ENCODE measurements at places on chromosomes 5 and 9.

GRCh38 chr9:78541868-78542443, 245.0 kb downstream of the PSAT1 start:
- no peak for DNase-seq

GRCh38 chr9:89194421-89195130, 16.0 kb upstream of the SHC3 start:
- DNase-seq: no peak

DNA sequence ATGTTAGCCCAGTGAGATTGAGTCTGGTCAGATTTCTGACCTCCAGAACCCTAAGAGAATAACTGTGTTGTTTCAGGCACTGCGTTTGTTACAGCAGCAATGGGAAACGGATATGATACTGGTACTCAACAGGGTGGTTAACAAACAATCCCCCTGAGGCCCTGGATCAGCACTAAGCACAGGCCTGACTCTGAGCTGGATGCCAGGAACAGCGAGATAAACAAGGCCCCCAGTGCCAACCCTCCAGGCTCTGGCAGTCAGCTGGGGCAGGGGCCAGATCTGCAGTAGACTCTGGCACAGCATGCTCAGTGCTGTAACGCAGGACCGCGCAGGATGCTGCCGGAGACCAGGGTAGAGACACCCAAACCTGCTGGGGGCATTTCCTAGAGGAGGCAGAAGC, 22.1 kb downstream of the CPLX2 start:
- peak; percentile 53 for DNase-seq

DNA sequence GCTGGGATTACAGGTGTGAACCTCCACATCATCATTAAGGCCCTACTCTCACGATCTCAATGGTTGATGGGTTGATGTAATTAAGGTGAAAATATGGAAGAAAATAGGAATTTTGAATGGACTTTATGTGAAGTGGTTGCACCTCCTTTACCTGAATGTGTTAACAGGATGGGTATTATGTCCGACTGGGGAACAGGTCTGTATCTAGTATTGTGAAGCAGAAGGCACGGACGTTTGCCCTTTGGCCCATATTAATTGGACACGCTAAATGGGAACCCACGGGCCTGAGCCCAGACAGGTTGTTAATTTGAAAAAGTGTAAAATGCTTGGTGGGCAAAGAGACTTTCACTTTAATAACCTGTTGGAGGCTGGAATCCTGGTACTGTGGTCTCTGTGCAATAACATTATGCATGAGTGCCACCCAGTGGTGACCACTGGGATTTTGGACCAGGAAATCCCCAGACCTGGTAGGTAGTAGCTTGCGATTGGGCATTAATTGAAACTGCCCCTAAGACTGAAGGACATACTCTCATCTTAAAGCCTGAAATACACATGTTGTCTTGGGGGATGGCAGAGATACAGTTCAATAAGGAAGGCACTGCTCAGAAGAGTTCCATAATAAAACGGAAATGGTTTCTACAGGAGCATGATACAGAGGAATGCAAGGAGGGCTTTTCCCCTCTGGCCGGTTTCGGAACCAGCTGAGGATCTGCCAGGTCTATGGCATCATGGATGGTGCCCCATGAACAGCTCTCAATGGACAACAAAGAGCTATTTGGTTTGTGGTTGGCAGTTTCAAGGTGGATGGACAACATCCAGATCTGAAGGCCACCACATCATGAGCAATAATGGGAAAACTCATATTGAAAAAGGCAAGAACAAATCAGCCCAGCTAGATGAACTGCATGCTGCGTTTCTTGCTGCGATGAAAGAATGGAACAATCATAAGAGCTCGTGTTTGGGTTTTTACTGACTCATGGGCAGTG, 26.2 kb upstream of the BICD2 start:
- peak; percentile 86 for DNase-seq

GRCh38 chr5:135012033-135012588, 21.9 kb downstream of the PITX1 start:
- DNase-seq: no peak

DNA sequence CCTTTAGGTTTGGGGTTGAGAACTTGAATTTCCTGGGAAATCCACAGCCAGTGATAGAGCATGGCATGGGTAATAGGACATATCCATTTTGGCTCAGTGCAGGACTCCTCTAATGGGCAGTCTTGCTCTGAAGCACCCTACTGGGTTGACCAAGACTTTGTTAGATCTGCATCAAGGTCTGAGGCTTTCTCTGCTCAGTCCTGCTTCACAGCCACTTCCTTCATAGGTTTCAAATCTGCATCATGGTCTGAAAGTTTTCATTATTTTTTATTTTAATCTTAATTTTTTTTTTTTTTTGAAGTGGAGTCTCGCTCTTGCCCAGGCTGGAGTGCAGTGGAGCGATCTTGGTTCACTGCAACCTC, 36.5 kb downstream of the KIF2A start:
- DNase-seq: no peak

- peak; percentile 31 for DNase-seq
Measured at GRCh38 chr9:92664394-92665152, 5.4 kb downstream of the IPPK start.

DNA sequence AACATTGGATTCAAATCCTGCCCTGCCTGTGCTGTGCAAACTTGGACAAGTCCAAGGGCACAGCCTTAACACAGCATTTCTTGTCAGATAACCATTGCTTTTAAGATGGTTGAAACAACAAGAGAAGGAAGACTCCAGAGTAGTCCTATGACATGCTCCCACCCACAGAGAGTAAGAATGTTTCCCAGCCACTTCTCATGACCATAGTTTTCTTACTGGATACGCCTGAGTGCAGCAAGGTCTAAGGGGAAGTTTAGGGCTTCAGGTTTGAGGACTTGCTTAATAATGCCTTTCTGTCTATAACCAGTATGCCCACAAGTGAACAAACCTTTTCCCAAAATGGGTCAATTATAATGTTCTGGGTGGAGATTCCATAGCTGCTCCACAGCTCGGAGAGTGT, 126.4 kb downstream of the SLF1 start:
- DNase-seq: no peak

DNA sequence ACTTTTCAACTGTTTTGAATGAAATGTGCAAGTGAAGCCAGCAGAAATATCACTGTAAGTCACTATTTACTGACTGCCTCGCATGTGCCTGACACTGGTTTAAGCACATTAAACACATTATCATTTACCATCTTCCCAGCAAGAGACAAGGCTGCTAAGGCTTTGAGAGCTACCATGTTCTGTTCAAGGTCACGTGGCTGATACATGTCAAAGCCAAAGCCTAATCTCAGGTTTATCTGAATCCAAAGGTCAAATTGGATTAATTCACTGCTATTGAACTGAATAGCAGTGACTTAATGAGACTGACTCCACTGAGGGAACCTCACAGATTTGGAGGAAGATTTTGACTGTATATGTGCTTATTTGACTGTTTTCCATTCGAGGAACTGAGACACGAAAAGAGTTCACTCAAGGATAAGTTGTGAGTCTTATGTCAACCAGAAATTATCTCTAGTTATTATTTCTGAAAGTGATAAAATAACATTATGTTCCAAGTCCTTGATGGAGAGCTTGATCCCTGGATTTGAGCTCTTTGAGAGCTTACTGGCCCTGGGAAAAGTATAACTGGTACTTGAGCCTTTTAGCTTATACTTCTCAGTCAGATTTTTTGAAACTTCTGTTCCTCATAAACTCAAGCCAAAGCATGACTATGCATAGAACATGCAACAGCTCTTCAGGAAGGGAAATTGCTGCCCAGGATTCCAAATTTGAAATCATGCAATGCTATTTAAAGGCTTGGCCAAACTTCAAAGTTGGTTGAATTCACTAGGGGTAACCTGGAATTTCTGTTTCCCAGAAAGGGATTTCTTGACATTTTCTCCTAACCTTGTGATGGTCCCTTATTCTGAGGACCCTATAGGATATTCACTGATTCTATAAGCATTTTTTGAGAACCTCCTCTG, 23.4 kb upstream of the ARHGAP26 start:
- no peak for DNase-seq

GRCh38 chr5:113162770-113163169, 186.2 kb downstream of the DCP2 start:
- no peak for DNase-seq

GRCh38 chr5:170120576-170120975, 14.9 kb downstream of the FOXI1 start:
- no peak for DNase-seq

DNA sequence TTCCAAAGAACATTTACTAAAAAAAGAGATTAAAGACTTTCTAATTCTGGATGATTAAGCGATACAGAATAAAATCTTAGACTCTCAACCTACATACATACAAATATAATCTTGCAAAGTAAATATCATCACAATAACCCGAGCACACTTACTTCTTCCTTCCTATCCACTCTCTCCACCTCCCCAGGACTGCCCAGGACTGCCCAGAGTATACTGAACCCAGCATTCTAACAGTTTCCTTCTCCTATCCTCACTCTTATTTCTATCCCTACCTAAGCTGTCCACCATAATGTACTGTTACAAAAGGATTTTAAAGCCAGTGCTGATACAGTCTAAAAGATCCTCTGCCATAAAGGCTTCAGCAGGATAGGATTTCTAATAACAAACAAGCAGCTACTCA, 413.3 kb upstream of the POU5F2 start:
- no peak for DNase-seq

GRCh38 chr9:72006501-72006900, 53.9 kb downstream of the C9orf57 start:
- DNase-seq: no peak

DNA sequence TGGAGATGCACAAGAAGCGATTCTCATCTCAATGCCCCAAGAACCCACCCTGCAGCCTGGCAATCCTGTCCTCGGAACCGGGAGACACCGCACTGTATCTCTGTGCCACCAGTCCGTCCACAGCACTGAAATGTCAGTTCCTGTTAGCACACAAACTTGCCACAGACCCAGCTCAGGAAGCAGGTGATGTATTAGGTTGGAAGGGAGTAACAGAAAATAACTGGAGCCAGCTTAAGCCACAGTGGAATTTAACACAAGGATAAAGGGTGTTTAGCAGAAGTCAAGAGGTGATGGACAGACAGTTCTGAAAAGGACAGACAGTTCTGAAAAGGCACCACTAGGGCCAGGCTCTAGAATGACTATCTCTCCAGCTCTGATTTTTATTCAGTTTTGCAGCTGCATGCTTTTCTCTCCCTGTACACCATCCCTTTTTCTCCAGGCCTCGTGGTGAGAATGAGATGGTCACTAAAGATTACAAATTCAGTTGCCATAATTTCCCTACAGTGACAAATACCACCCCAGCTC, 114.4 kb downstream of the ANKRD18B start:
- DNase-seq: no peak

- DNase-seq: no peak
Measured at GRCh38 chr9:128713941-128714573, 9.9 kb downstream of the ZDHHC12 start.

DNA sequence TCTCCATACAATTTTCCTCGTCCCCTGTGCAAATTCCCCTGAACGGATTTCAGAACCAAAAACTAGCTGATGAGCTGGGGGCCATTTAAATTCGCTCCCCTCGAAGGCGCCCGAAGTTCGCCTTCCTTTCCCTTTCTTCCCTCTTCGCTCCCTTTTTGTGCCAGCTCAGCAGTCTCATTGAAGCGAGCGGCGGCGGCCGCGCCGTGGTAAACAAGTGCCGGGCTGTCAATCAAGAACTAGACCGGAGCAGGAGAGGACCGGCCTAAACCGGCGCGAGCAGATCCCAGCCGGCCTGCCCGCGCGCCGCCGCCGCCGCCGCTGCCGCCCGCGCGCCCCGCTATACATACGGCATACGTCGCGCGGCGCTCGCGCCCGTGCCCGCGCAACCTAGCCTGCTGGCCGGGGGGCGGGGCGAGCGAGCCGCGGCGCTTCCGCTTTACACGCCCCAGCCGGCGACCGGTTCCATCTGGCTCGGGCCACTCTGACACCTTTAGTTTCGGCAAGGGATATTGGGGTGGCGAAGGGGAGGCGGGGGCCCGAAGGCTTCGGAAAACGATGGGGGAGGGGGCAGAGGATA, 3.1 kb downstream of the ARRDC3 start:
- DNase-seq: peak; percentile 91

DNA sequence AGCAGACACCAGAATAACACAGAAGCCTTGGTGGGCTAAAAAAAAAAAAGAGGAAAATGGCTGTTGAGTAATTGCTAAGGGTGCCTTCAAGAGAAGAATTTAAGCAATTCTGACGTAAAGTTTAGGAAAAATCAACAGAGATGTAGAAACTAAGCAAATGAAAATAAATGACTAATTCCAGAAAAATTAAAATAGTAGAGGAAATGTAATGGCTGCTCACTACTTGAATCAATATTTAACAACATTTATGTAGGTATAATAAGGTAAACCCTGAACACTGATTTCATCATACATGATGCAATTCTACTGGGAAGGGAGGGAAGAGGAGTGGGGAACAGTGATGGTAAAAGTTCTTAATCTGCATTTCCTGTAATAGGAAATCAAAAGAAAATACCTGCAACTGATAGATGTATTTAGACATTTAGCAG, 41.4 kb downstream of the PUM3 start:
- no peak for DNase-seq

GRCh38 chr5:61313960-61314681, 17.9 kb upstream of the ZSWIM6 start:
- no peak for DNase-seq

GRCh38 chr5:107771926-107772325, 101.2 kb upstream of the EFNA5 start:
- DNase-seq: no peak

DNA sequence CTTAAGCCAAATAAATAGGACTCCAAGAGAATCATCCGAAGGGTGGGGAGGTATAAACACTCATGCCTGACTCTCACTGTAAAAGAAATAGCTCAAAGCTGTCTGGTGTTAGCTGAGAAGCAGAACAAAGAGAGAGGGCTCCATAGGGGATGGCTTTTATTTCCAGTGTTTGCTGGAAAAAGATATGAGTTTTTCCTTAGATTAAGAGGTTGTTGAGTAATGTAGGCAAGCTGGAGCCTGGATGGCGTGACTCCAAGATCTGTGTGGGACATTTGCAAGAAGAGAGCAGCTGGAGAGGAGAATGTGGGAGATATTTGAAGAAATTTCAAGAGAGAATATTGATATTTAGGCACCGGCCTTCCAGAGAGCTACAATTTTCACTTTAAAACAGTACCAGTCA, 793.7 kb upstream of the RGMB start:
- no peak for DNase-seq
